ENCODE measurements at places on chromosomes 4 and X.
A peak's percentile ranks its signal among the peaks of the same experiment; 100 is the strongest.

GRCh38 chr4:70533211-70533610 is 14.8 kb downstream of the AMTN start:
- no peak for DNase-seq

- no peak for DNase-seq
Observed at GRCh38 chr4:163833669-163834068, 339.2 kb downstream of the TMA16 start.

DNA sequence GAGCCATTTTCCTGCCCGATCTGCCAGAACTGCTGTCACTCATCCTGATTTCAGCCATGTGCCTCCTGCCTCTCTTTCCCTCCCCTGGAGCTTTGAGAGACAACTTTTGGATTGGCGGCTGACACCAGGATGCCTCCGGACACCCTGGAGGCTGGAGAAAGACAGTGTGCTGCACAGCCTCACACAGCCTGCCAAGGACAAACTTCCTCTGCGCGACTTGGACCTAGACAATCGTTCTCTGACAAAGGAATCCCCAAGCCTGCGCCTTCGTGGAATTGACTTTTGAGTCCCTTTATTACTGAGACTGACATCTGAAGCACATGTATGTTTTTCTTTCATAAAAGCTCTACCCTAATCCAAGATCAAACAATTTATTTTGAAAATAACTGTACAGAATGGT is 10.8 kb upstream of the LDB2 start:
- no peak for DNase-seq

GRCh38 chr4:150569998-150570535 is 11.9 kb upstream of the MAB21L2 start:
- DNase-seq, result no peak

- no peak for DNase-seq
Observed at GRCh38 chr4:8556341-8557150, 23.6 kb upstream of the GPR78 start.

DNA sequence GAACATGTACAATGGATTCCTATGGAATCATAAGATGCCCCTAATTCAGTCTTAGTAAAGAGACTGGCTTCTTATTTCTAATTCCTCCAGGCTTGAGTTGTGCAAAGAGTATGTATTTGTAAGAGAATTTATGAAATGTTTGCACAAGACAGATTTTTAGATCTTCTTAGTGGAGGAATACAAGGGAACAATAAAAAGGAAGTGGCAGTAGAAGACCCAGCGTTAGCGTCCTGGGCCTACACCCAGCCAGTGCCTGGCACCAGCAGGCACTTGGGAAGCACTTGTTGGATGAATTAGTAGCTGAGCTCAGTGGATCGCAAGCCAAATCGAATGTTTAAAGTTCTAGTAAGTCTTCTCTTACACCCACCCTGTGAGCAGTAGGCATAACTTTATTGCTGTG is 157.4 kb downstream of the PTTG2 start:
- DNase-seq, result no peak

GRCh38 chr4:173748353-173748752 is 218.3 kb upstream of the HAND2 start:
- DNase-seq, result no peak

- no peak for DNase-seq
Observed at GRCh38 chr4:34269613-34270012, 1974.7 kb downstream of the ARAP2 start.

GRCh38 chr4:83151651-83152050 is 37.1 kb upstream of the PLAC8 start:
- no peak for DNase-seq

DNA sequence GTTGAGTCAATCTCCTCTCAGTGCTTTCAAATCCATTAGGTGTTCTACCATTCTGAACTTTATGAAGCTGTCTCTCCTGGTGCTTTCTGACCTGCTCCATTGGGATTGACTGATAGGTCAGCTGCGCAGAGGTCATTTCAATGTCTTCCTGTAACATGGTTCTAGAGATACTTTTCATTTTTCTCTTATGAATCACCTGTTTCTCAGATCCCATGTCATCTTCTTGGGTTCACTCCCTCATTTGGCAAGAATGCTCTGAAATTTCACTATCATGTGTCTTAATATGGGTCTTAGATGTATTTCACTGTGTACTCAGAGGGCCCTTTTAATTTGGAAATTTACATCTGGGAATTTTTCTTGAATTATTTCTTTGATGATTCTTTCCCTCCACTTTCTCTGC is 13.8 kb upstream of the PGM2 start:
- DNase-seq, result no peak

DNA sequence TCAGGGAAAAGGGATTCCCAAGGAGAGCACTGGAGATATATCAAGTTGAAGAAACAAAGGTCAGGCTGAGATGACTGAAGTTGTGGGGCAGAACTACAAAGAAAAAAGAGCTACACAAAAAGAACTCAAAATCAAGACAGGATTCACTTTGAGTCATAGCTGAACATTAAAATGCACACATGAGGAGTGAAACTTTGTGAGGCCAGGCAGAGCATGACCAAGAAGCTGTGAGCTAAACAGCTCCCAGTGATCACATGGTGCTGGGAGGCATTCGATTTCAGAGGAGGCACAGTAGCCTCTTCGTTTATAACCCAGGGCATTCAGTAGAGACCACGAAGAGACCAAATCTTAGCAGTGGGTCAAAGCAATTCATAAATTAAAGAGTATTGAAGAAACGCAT is 145.3 kb downstream of the ATRX start:
- DNase-seq, result no peak

DNA sequence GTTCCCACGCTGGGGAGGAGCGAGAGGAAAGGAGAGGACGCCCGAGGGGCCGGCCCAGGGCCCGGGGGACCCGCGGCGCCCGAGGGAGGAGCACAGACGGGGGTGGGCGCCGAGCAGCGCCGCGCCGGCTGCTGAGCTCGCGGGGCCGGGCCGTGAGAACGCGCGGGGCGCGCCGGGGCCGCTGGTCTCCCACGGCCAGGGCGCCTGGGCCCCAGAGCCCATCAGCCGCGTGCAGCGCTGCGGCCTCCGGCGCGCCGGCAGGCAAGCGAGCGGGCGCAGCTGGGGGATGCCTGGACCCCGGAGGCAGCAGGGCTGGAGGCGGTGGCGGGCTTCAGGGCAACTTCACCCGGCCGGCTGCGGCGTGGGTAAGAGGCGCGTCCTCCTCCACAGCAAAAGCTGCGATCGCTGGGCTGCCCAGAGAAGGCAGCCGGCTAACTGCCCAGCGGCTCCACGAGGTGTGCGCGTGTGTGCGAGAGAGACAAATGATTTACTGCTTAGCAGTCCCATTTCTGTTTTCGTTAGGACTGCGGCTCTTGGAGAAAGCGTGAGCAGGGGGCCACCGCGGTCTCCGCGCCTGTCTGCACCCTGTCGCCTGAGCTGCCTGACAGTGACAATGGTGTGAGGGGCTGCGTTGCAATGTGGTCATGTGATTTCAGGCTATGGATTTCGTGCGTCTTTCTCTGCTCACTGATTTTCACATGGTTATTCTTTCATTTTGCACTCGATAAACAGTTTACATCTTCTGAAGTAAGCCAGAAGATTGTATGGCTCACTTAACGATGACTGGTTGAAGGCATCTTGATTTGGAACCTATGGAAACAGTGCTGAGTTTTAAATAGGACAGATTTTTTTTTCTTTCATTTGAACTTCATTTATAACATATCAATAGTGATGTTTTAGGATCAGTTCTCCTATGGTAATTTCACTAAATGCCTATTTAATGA is 1.2 kb downstream of the GUCY1A1 start:
- no peak for DNase-seq

- no peak for DNase-seq
Observed at GRCh38 chrX:71475785-71476540, 56.9 kb upstream of the OGT start.

DNA sequence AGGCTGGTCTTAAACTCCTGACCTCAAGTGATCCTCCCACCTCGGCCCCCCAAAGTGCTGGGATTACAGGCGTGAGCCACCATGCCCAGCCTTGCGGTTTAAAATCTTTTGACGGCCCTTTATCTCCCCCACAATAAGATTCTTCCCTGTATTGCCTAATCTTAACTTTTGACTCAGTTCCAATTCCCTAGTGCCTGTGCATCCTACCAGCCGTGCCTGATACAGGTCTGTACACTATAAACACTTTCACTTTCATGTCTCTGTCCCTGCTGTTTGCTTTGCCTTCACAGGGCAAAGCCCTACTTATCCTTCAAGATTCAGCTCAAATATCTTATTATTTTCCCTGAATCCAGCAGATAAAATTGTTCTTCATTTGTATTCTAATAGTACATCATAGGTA is 74.6 kb downstream of the WDR44 start:
- no peak for DNase-seq

DNA sequence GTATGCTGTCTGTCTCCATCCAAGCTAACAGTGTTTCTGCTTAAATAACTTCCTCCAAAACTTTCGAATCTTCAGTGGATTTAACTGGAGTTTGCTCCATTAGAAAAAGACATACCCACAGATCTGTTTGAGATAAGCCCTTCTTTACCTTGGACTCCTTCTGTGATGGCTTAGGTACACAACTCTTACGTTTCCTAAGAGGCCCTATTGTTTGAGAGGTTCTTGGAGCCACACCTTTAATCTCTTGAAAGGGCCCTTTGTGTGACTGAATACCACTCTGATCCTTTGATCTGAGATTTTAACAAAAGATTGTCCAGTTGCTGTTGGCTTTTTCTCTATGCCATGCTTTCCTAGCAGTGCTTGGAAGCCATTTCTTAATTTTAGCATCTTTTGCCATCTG is 92.5 kb downstream of the AKAP4 start:
- no peak for DNase-seq

DNA sequence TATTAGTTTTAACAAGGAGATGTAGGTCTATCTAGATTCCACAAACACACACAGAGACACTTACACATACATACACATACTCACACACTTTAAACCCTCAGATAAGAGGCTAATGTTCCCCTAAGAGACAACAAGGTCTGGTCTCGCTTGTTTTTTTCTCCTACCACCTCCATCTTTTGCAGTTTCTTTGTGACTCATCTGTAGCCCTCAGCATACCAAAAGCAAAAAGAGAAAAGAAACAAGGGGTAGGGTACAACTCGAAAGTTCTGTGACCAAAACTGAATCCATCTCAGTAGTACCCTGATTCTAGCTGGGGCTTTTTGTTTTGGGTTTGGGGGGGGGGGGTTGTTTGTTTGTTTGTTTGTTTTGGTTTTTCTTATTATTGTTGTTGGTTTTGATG is 12.2 kb upstream of the EXOSC9 start:
- no peak for DNase-seq

GRCh38 chrX:19057856-19058255 is 64.4 kb downstream of the ADGRG2 start:
- DNase-seq, result no peak

DNA sequence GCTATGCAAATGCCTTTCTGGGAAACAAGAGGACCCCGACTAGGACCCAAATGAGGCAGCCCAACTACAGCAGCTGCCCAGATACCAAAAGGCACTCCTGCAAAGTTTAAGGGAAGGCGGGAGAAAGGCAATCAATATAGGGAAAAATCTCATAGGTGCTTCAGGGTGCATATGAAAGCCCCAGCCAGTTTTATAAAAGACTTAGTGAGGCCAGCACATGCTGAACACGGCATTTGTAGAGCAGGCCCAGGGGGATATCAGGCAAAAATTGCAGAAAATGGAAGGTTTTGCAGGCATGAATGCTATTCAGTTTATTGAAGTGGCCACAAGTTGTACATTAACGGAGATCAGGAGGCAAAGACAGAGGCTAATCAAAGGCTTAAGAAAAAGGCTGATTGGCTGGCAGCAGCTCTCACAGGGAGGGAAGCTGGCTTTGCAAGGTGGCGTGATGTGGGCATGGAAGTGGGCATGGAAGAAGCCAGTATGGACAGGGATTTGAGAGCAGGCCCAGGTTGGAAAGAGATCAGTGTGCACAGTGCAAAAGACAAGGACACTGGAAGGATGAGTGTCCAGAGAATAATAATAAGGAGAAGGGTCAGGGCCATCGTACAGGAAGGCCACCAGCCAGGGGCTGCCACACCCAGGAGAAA is 37.7 kb upstream of the UGT2B7 start:
- no peak for DNase-seq

- no peak for DNase-seq
Observed at GRCh38 chr4:6987588-6987961, 55.6 kb upstream of the TADA2B start.

DNA sequence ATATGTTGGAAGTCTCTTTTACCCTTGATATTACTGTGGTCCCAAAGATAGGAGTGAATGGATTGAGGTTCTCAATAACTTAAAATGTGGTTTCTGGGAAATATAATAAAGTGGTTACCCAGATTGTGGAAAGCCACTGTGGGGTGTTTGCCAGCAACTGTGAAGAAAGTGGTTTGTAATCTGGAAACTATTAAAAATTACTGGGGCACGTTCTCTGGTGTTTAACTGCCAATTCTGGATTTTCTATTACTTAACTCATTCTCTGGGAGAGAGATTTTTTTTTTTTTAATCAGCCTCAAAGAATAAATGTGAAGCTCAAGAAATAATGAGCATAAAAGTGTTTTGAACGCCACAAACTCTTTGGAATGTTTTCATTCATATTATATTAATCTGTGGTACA is 4.9 kb upstream of the CXCL6 start:
- no peak for DNase-seq

DNA sequence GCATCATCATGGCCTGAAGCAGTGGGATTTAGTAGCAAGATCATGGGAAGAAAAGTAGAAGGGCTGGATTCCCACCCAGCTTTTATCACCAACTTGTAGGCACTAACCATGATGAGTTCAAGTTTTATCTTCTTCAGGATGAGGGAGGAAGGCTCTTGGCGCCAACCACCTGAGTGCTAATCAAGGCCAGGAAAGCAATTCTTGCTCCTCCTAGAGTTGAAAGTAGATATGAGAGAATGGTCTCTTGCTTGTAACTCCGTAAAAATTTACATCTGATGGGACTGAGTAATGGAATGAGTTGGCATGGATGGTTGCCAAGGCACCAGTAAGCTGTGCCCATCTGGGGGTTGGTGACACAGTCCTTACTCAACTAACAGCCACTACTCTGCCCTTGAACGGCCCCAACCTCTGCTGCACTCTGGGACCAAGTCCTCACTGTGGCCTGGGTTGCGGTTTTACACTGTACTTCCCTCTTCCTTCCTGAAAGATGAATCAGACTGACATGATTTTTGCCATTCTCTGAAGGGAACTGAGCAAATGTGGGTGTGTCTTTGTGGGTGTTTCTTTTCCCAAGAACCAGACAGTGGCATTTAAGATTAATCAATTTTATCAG is 39.4 kb upstream of the NDP start:
- peak; percentile 46 for DNase-seq
